ENCODE measurements at places on chromosomes 2 and 18.

DNA sequence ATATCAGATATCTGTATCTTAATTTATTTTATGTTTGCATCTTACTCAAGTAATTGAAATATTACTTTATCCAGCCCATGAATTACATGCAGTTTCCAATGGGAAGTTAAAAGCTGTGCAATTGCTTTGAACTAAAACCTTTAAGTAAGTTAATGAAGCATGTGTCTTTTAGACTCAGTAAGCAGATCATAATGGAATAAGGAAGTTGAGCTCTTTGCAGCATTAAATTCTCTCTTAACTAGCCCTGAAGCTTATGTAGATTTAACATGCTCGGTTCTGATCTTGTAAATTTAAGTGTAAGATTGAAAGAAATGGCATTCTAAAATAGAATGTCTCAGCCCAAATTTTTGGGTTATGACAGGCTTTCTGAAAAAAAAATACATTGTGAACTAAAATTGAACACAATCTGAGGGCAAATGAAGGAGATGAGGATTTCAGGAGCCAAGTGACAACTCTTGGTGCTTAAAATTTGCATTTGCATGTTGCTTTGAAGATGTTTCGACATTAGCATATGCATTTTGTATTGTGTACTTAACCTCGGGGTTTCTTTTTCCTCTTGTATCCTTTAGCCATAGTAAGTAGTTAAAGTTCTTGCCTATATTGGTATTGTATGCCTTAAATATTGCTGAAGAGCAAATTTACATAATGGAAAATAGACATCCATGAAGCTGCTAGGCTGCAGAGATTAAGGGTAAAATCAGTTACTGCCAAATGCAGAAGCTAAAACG lies 297.8 kb upstream of the KCNJ3 start:
- DNase-seq, result no peak

DNA sequence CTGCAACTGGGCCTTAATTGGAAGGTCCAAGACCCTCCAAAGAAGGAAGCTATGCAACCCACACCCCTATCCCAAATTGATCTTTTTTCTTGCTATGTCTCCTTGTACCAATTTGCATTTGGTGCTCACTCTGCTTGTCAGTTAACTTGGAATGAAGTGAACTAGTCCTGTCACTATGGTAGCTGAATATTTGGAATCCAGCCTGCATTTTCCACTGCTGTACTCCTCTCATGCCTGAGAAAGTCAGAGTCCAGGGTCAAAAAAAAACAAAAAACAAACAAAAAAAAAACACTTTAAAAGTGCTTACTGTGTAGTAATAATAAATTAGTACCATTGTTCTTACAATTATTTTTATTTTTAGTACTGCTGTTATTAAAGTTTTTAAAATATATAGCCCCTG lies 462.8 kb upstream of the SLC8A1 start:
- no peak for DNase-seq

DNA sequence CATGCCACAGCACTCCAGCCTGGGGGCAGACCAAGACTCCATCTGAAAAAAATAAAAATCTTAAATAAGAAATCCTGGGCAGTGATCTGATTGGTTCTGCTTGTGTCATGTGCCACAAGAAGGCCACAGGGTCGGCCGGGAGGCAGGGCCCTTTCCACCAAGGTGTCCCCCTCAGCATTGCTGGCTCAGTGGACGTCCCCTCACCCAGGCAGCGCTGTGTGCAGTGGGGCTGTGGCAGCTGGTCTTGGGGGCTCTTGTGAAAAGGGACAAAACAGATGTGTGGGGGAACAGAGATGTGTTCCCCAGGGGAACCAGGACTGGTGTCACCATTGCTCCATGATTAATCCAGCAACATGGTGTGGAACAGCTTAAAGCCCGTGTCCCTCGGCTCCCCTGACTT lies 60.5 kb downstream of the HS6ST1 start:
- no peak for DNase-seq

- DNase-seq, result peak; percentile 11
Measured at GRCh38 chr18:45324495-45325113, 290.7 kb upstream of the SLC14A2 start.

DNA sequence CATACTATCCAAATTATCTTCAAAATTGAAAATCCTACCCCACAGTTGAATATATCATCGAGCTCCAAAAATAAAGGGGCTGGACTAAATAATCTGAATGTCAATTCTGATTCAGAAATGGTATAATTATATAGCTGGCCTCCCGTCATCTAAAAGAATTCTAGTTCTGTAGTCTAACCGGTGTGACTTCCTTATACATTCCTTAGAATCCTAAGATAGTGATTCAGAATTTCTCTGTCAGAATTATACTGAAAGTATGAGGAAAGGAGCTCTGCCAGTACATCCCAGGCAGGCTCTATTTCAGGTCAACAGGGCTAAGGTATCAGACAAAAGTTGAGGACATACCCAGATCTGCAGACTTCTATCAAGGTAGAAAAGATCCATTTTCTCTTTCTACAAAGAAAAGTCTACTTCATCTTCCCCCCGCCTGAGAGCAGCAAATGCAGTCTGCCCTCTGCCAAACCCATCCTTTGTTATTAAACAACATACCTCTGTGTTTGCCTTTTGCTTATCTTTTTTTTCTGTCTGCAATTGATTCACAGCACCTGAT lies 128.5 kb downstream of the METTL4 start:
- DNase-seq, result no peak

GRCh38 chr2:75666911-75667310 lies 20.3 kb downstream of the MRPL19 start:
- no peak for DNase-seq

GRCh38 chr2:203599509-203599908 lies 64.4 kb upstream of the RAPH1 start:
- DNase-seq, result no peak

DNA sequence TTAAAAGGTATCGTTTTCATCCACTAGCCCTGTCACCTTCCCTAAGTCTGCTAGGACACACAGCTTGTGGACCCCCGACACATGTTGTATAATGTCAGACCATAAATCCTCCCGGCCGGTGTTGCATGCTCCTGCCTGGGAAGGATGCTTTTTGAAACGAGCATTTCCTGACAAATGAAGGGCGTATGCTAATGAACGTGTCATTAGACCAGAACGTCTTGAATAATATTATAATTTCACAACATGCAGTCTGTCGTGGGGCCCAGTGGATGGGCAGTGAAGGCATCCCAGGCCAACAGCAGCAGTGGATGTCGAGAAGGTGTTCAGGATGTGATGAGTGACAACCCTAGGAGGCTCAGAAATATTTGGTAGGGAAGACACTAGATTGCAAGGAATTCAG lies 7.5 kb downstream of the CHRNA1 start:
- no peak for DNase-seq

DNA sequence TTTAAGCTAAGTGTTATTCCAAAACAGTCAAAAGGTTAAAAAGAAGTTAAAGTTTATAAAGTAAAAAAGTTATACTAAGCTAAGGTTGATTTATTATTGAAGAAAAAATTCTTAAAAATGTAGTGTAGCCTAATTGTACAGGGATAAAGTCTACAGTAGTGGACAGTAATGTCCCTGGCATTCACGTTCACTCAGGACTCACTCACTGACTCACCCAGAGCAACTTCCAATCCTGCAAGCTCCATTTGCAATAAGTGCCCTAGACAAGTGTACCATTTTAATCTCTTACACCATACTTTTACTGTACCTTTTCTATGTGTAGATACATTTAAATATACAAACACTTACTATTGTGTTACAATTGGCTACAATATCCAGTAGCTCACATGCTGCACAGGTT lies 86.1 kb downstream of the CACNB4 start:
- no peak for DNase-seq

DNA sequence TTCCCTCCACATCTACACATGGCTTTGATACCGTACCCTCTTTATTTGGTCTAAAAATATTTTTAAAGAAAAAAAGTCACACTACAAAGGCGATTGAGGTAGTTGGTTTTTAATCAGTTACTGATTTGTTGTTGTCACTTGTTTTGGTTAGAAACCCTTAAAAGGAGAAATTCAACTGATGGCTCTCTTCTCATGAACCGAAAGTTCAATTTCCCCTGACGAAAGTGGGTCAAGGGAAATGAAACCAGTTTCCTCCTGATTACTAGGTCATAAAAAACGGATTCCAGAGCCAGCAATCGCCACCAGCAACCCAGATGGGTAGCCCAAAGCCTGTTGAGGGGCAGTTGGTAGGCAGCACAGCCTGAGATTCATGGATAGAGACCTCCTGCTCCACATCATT lies 63.2 kb downstream of the DLGAP1 start:
- DNase-seq, result no peak

Measured in AG04450 (cell line).